Endothelial cell of umbilical vein (primary cell): ENCODE measurements at places on chromosomes 2 and 18.

DNA sequence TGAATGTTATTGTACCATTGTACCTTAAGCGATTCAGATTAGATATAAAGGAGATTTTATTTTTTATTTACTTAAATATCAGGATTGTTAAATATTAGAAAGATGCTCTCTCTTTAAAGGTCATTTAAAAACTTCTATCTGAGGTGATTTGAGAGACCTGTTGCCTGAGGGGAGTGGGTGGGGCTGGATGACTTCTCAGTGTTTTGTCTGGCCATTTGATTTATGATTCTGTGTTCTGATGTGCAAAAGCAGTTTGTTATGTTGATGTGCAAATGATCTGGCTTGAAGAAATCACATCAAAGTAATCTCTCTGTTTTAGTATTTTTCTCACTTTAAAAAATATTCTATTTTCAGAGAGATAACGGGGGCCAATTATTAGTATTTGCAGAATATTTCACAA lies 370.8 kb downstream of the NUP35 start:
- no peak for DNase-seq

DNA sequence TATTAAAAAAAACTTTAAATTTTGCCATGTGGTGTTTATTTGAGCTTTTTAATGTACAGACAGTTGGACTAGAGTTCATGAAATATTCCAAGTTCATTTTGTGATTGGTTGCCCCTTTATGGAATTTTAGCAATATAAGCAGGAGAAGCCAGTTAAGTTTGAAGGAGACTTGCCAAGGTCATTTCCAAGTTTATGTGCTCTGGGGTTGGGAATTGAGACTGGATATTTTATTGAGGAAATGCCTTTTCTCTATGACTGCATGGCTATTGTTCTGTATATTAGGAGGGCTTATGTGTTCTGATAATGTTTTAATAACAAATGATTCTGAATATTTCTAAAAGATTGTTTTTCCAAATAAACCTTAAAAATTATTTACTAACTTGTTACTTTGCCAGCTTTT lies 67.0 kb upstream of the TCF4 start:
- peak; percentile 76 for DNase-seq

DNA sequence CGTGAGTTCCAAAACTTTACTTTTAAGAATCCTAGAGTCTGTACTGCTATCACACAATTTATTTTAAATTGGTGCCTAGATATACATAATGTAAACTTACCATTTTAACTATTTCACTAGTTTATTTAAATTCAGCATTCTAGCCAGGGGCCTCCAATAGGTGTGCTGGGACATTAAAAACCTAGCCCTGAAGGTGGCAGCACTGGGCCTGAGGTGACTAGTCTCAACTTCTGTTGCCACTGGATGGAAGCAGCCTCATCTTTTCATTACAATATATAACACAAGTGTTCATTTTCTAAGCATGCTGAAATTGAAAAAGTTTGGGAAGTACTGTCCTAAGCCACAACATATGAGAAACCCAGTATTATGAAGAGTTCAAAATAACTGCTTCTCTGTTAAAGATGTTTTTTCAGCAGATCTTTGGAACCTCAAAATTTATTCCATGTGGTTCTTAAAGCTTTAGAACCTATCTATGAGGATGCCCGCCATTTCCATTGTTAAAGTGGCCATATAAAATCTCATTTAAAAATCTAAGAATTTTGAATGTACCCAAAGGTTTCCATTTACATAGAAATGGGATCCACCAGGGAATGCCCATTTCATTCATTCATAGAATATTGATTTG lies 2.9 kb upstream of the RBBP8 start:
- peak; percentile 78 for DNase-seq

- DNase-seq, result no peak
Observed at GRCh38 chr2:187050409-187050998, 201.5 kb upstream of the ZSWIM2 start.

DNA sequence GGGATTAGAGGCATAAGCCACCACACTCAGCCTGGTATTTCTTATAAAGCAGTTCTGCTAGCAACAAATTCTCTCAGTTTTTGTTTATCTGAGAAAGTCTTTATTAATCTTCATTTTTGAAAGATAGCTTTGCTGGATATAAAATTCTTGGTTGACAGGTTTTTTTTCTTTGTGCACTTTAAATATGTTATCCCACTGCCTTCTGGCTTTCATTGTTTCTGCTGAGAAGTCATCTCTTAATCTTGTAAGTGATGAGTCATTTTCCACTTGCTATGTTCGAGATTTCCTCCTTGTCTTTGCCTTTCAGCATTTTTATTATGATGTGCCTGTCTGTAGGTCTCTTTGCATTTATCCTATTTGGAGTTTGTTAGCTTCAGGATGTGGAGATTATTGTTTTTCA lies 5.9 kb upstream of the ELAC1 start:
- DNase-seq, result no peak
